Ureter (tissue), 1 donor: ENCODE measurements at places on chromosomes 16 and 17. TPM values are rescaled to one million over a fixed set of nuclear protein-coding genes. Genes with fewer than 3 reads are reported as not detected.

TEKT5 gene
- 8.0 TPM for total RNA-seq

GRCh38 chr17:49510059-49510719 lies 15.1 kb downstream of the NGFR start:
- no peak for DNase-seq

PRMT7 gene
- total RNA-seq, result 64.7 TPM

FOXL1 gene
- 10.9 TPM for total RNA-seq

PRSS33 gene
- not detected for total RNA-seq
